GM10248 (cell line): ENCODE measurements at places on chromosomes 1 and 21.

- no peak for DNase-seq
Observed at GRCh38 chr1:224494343-224494742, 59.7 kb upstream of the WDR26 start.

DNA sequence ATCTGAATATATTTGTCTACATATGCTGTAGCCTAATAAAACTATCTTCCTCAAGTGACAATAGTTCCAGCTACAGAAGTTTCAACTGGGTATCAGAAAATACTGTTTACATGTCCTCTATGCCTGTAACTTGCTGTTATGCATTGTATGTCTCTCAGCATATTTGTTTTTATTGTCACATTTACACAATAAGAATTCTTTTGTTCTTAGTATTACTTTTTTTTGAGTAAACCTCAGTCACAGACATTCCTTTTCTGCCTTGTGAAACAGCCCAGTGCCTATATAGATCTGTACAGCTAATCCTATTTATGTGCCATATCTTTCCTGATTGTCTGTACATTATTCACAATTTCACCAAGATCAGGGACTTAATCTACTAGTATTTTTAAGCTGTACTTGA, 565.2 kb downstream of the NEGR1 start:
- DNase-seq, result no peak

- no peak for DNase-seq
Observed at GRCh38 chr1:169590932-169591331, 4.7 kb upstream of the F5 start.

- DNase-seq, result no peak
Observed at GRCh38 chr1:1461721-1462317, 9.7 kb upstream of the ATAD3B start.

DNA sequence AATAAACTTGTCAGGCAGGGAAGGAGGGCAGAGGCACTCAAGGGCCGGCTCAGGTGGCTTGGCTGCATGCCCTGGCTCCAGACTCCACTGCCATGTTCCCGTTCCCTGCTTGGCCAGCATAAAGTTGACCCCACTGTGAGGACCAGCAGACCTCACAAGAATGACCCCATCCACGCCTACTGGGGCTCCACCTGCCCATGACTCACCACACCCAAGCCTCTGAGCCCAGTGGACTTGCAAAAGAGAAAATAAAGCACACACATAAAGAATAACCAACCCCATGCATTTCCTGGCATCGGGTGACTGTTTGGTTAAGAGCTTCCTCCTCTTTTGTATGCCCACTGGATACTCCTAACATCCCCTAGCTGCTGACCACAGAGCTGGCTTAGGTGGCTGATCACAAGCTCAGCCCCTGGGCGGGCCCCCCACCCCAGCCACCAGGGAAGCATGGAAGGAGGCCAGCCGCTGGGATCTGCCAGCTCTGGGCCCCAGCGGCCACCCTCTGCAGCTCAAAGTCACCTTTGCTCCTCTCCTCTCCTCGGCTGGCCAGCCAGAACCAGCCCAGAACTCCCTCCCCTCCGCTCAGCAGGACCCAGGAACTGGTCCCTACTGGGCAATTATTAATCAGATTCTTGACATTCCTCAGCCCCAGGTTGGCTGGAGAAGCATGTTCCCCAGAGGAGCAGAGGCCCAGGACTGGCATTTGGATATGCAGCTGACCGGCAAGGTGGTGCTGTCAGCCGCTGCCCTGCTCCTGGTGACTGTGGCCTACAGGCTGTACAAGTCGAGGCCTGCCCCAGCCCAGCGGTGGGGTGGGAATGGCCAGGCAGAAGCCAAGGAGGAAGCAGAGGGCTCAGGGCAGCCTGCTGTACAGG, at the start of gene KLHDC7A:
KLHDC7A (plus strand) TSS at position 616 of the 875 bp plus-strand sequence; CDS start at position 668, 52 bp downstream.
- DNase-seq, result no peak

DNA sequence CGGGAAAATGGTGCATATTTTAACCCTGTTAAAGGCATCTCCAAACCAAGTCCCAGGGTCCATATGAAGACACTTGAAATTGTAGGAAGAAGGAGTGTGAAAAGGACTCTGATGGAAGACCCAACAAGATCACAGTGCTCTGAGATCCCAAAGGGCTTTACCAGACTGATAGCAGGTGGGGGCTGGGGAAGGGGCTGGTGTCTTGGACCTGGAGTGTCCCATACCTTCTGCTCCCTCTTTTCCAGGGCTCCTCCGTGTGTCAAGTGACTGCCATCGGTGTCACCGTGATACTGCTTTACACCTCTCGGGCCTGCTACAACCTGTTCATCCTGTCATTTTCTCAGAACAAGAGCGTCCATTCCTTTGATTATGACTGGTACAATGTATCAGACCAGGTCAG, 37.3 kb downstream of the GPR137B start:
- no peak for DNase-seq

DNA sequence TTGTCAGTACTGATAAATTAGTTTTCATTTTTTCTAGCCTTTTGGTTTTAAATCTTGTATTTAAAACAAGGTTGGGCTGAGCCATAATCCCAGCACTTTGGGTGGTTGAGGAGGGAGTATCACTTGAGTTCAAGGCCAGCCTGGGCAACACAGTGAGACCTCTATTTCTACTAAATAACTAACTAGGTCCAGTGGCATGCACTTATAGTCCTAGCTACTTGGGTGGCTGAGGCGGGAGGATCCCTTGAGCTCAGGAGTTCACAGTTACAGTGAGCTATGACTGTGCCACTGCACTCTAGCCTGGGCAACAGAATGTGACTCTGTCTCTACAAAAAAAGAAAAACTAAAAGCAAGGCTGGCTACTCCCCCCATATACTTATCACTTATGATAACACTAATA, 21.5 kb upstream of the TTC39A start:
- no peak for DNase-seq

DNA sequence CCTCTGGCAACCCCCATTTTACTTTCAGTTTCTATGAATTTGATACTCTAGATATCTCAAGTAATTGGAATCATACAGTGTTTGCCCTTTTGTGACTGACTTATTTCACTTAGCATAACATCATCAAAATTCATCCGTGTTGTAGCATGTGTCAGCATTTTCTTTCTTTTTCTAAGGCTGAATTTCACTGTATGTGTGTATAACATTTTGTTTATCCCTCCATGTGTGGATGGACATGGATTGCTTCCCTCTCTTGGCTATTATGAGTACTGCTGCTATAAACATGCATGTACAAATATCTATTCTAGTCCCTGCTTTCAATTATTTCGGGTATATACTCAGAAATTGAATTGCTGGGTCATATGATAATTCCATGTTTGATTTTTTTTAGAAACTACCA, 97.3 kb downstream of the MAP3K21 start:
- DNase-seq, result no peak

DNA sequence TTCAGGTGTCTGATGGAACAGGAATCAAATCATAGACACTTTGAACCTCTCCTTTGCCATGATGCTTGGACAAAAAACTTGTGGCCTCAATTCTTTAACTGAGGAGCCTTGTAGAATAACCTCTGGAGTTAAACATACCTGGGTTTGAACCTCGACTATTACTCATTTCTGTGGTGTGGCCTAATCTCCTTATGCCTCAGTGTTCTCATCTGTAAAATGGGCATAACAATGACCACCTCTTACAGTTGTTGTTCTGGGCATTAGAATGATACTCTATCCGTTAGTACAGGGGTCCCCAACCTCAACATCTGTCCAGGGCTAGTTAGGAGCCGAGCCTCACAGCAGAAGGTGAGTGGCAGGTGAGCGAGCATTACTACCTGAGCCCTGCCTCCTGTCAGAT, 137.2 kb downstream of the ROR1 start:
- DNase-seq, result no peak

GRCh38 chr1:97033949-97034348, 312.4 kb downstream of the PTBP2 start:
- no peak for DNase-seq

DNA sequence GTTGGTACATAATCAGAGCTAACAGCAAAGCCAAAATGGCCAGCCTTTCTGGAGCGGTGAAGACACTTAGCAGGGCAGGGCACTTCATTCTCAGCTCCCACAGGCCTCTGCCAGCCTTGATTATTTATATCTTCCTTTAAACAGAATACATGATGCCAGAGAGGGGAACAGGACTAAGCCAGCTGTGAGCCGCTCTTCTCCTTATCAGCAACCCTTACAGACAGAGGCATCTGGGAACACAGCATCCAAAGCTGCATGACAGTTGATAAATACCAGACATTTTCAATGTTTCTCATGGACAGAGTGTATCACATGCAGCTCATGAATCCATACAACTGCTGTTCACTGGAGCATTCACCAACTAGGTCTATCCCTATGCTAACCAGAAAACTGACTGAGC, 29.1 kb downstream of the DNAJC11 start:
- DNase-seq, result no peak

DNA sequence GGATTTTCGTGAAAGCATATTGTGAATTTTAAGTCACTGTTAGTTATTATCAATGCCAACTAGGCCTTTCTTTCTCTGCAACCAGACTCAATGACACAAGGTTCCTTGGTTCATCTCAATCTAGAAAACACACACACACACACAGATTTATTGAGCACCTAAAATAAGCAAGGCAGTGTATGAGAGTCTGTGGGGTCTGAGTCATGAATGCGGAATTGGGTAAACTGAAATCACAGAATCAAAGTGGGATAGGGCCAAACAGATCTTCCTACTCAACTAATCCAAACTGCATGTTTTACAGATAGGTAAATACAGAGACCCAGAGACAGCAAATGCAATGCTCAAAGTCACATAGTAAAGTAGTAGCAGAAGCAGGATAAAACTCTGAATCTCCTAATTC, 48.5 kb upstream of the NRDC start:
- DNase-seq, result no peak

- DNase-seq, result no peak
Observed at GRCh38 chr1:28096210-28097099, 8.0 kb upstream of the EYA3 start.

DNA sequence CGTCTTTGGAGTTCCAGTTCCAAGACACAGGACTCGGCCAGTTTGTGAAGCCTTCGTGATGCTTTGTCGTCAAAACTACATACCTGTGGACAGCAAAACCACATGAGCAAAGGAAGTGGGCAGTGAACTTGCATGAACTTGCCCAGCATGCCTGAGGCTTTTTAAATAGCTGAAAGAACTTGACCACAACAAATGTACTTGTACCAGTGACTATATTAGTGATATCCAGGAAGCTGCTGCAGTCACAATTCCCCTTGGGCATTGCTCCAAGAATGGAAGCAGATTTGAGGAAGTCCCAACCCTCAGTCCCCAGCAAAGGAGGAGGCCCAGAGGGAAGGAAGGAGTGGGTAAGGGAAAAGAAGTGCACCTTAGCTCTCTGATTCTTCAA, 2.6 kb downstream of the FUCA1 start:
- peak; percentile 37 for DNase-seq

GRCh38 chr1:145729666-145730436, 10.6 kb downstream of the CD160 start:
- DNase-seq, result no peak

DNA sequence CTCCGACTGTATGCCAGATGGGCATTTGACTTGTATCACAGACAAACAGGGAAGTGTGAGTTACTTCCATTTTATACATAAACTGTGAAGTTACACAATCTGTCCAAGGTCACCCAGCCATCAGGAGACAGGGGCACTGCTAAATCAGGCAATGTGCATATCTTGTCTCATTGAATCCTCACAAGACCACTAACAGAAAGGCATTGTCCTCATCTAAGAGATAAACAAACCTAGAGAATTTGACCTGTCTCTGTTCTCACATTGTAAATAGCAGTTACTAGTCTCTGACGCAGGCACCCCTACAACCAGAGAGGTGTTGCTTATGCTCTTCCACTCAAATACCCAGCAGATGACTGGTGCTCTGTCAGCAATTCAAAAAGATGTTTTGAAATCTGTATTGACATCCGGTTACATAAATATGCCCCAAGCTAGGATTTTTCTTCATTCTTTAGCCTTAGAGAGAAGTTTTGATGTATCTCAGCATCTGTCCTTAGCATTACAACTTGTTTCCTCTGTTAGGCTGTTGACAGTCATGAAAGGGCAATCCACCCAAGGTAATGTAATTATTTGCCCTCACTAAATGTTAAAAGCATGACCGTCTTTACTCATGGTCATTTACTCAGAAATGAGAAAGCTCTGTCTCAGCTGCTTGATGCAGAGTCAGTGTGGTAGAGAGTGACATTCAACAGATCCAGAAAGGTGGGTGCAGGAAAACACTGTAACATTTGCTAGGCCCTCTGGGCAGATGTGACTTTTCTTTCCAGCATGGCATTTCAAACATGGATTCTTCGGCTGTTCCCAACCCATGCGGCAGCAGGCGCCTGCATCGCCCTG, 51.9 kb upstream of the ZNF326 start:
- DNase-seq, result no peak

DNA sequence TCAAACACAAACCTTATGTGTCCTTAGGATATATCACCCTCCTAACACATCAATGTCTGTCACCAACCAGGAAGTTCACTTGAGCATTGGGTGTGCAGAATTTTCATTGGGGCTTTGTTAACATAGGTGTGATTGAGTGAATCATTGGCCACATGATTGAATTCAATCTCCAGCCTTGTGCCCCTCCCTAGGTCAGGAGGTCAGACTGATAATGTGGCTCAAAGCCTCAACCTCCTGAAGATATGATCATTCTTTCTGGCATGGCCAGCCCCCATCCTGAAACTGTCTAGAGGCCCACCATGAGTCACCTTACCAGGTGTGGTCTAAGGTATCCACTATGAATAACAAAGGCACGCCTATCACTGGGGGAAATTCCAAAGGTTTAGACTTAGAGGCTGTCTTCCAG, 90.1 kb downstream of the PKN2 start:
- no peak for DNase-seq

DNA sequence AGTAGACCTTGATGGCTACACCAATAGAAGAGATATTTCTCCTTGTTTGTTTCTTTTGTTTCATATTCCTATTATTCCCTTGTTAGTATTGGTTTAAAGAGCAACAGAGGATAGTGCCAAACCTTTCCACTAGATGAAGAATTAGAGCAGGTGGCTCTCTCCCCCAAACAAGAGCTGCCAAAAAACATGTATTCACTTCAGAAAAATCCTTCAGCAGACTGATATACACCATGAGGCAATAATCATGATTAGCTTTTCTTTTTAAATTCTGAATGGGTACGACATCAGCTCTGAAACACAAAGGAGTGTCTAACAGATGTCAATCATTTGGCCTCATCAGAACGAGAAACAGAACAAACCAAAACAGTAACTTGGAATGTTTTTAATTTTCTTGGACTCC, 67.3 kb upstream of the MAP10 start:
- DNase-seq, result no peak

DNA sequence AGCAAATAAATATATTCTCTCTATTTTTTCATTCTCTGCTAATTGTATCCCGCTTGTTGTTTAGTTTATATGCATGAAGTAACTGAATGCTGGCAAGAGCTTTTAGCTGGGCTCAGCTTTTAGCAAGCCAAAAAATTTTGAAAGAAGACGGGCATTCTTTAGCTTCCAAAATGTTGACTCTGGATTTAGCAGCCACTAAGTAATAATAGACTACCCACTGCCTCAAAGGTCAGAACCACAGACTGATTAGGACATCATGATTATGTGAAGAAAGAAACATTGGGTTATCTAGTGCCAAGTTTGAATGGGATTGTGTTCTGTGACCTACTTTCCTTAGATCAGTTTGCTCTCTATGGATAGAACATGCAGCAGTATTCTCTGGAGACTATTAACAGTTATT, 80.3 kb upstream of the DPH5 start:
- DNase-seq, result no peak

GRCh38 chr21:44955141-44955797, 15.4 kb downstream of the SLX9 start:
- DNase-seq, result no peak
